ENCODE measurements at places on chromosomes 3 and 15.

- DNase-seq, result peak; percentile 22
These were observed 56.5 kb downstream of the NEK11 start for GRCh38 chr3:131082871-131083863.

DNA sequence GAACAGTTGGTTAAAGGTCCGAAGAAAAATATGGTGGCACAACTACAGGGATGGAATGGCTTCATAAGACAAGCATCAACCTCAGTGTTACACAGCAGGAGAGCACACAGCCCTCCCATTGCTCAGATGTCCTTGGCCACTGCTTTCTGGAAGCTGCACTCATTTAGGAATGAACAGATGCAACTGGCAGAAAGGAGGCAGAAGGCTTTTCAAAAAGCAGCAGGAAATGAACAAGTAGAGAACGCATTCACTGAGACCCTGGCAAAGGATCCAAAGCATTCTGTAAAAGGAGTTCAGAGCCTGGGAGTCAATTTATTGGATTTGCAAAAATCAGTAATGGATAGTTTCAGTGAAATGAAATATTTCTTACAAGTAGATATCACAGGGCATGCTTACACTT is 101.1 kb downstream of the PDZRN3 start:
- DNase-seq, result no peak

DNA sequence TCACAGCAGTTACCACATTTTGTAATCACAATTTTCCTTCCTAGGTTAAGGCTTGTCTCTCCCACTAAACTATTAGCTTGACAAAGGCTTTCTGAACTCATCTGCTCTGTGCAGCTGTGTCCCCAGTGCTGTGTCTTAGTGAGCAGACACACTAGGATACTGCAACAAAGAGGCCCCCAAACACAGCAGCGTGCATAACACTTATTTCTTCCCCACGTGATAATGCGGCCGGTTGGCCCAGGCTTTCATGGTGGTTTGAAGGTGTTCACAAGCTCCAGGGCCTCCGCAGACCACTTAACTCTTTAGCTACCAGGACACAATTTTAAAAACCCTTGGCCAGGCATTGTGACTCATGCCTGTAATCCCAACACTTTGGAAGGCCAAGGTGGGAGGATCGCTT is 2.2 kb upstream of the HDAC11 start:
- DNase-seq, result no peak

- DNase-seq, result no peak
These were observed 99.2 kb downstream of the PLXNA1 start for GRCh38 chr3:127082066-127082465.

- DNase-seq, result no peak
These were observed 108.0 kb downstream of the SNRPN start for GRCh38 chr15:25062551-25063430.

DNA sequence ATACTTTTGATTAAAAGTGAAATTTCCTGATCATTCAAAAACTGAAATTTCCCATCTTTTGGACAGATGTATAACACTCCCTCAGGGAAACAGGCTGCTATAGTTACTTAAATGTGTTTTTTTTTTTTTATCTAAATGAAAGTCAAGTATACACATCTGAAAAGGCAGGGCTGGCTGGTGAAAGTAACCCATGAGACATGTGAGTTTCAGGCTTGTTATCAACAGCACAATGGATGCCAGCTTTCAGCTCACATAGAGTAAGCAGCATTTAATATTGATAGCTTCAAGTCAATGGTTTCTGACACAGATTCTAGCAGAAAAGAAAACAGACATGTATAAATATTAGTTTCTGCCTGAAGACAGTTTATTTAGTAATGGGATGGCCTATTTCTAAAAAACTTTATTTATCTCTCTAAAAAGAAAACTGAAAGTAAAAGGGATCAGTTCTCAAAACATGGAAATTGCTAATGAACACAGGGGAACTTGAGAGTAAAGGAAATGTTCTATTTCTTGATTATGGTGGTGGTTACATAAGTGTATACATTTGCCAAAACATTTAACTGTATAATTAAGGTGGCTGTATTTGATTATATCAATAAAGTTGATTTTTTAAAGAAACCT is 89.7 kb upstream of the CMC1 start:
- no peak for DNase-seq
